ENCODE measurements at places on chromosomes 6 and 20.
A peak's percentile ranks its signal among the peaks of the same experiment; 100 is the strongest.

DNA sequence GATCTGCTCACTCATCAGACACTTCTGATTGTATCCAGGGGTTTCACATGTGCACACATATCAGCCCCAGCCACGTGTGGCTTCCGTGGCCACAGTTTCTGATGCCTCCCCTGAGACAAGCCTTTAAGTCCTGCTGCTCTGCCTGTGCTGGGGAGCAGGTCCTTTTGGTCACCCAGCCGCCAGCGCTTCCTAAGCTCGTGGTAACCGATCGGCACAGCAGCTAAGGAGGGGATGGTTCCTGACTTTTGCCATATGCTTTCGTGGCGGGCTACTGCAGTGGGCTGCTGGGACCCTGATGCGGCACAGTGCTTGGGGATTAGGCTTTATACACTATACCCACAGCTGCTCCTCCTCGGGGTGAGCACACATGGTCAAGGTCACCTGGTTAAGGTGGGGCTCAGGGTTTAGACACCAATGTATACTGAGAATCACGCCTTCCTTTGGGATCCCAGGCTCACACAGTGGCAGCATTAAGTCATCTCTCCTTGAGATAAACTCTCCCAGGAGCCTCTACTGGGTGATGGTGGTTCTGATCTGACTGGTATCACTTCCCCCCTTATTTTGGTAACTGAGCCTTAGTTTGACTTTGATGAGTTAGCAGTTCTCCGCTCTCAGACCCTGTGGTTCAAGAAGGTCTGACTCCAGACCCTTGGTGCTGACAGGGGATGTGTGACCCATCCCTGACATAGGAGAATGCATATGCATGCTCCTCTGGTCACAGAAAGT, 85.9 kb upstream of the KCNG1 start:
- DNase-seq, result no peak

GRCh38 chr6:167078745-167079144, 44.2 kb upstream of the CCR6 start:
- DNase-seq, result no peak

GRCh38 chr6:45772051-45772450, 243.6 kb downstream of the CLIC5 start:
- DNase-seq, result no peak

GRCh38 chr20:63196768-63197470, 19.0 kb downstream of the YTHDF1 start:
- no peak for DNase-seq

- peak; percentile 88 for DNase-seq
These were observed 316.2 kb downstream of the KIF16B start for GRCh38 chr20:16257021-16257420.

- no peak for DNase-seq
These were observed 381.0 kb upstream of the SULF2 start for GRCh38 chr20:48166082-48166835.

Data from vagina (tissue), 2 donors.